Mesenchymal stem cell (in vitro differentiated cells and primary cell): ENCODE measurements at places on chromosomes 11 and 22.

DNA sequence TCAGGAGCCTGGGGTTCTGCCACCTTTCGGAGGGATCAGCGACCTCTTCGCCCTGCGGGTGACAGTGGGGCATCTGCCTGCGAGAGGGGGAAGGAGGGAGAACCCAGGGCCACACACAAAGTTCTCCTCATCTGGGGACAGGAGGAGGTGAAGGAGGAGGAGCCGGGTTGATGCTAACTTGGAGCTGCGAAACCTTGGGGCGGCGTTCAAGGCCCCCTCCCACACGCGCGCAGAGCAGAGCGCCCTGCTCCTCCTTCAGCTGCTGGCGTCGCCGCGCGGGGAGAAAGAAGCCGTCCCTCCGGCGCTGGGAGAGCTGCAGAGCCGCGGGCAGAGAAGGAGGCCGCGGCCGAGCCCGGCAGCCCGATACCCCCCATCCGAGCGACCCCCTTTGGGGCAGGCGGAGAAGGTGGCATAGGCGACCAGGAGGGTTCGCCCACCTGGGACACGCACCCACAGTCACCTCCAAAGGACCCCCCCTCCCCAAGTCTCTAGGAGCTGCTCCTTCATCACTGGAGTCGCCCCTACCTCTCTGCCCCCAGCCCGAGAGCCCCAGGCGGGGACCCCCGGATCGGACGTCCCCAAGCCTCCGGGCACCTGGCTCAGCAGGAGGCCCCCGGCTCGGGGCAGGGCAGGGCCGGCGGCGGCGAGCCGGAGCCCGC, at the start of gene RASD2:
RASD2 (plus strand) TSS at position 237 of the 659 bp plus-strand sequence. CDS start 5,979 bp downstream, outside the sequence.
- peak; percentile 51 for DNase-seq

DNA sequence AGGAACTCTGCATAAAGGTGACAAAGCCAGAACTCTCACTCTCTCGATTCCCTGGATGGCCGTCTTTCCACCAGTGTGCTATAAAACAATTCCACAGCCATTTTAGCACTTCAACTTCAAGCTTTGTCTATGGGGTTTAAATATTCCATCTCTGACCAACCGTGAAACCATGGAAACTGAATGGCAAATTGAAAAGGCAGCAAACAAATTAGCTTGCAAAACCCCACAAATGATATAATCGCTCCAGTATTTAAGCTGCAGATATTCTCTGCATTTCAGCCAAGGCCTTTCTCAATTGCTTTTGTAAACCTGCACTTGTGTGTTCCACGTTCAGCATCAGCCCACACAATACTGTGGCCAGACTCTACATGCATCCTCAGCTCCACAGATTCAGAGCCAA, 131.7 kb upstream of the ISX start:
- no peak for DNase-seq

DNA sequence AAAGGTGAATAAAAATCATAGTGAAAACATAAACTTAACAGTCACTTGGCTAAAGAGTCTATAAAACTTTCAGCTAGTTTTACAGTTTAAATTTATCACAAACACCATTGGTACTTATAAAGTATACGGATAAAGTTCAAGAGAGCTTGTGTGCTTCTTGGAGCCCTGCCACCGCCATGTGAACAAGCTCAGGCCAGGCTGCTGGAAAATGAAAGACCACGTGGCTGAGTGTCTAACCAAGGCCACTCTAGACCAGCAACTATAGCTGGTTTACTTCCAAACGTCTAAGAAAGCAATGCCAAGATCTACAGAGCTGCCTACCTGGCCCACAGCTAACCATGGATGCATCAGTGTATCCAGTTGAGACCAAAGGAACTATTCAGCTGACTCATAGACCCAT, 66.3 kb upstream of the API5 start:
- DNase-seq: no peak

GRCh38 chr22:38191731-38192474, 9.9 kb upstream of the MAFF start:
- DNase-seq: no peak

DNA sequence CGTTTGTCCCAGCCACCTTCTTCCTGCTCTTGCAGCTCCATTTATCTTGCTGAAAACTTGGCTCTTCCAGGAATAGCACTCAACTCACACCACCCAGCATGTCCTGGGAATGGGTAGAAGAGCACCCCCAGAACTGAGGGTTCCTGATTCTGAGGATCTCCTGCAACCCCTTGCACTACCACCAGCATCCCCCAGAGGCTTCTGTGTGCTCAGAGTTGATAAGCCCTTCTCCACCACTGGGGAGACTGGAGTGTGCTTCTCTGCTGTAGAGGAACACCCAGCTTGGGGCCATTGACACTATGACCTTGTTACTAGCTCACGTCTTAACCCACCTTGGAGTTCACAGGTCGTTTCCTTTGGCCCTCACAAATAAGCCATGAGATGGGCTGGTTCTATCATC, 121.0 kb downstream of the GRIK4 start:
- peak; percentile 1 for DNase-seq

DNA sequence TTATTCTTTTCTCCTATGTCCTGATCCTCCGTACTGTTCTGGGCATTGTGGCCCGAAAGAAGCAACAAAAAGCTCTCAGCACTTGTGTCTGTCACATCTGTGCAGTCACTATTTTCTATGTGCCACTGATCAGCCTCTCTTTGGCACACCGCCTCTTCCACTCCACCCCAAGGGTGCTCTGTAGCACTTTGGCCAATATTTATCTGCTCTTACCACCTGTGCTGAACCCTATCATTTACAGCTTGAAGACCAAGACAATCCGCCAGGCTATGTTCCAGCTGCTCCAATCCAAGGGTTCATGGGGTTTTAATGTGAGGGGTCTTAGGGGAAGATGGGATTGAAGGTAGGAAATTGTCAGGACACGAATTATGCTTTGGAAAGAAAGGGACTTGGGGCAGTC, 843 bp downstream of the OR51T1 start:
- no peak for DNase-seq

- no peak for DNase-seq
Measured at GRCh38 chr11:46738887-46739286, 19.9 kb downstream of the F2 start.

- peak; percentile 86 for DNase-seq
Measured at GRCh38 chr11:10294290-10294953, 403 bp upstream of the SBF2 start.

DNA sequence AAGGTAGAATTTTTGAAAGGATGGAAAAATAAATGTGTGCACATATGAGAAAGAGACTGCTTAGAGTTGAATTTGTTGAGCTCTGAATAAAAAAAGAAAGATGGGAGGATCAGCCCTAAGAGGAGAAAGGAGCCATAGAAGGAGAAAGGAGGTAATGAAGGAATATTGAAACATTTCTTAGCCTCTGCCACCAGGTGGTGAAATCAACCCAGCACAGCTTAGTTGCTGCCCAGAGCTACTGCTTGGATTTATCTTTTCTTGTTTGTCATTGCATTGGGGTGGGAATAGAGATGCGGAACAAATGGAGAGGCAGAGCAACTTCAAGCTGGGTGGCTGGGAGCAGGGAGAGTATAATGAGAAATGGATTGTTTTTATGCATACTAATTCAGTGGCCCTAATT, 80.4 kb downstream of the SERGEF start:
- no peak for DNase-seq

DNA sequence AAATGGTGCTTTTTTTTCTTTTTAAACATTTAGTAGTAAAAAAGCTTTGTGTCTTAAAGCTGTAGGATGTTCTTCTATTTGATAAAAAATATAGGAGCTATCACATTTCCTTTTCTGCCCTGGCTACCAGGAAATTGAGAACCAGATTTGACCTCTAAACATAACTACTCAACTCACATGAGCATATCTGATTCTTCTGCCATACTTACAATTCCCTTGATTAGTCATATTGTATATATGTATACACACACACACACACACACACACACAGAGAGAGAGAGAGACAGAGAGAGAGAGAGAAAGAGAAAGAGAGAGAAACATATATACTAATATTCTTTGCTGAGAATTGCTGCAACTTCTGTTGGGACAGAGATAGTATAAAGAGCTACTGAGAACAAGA, 23.0 kb upstream of the GDPD4 start:
- peak; percentile 44 for DNase-seq

DNA sequence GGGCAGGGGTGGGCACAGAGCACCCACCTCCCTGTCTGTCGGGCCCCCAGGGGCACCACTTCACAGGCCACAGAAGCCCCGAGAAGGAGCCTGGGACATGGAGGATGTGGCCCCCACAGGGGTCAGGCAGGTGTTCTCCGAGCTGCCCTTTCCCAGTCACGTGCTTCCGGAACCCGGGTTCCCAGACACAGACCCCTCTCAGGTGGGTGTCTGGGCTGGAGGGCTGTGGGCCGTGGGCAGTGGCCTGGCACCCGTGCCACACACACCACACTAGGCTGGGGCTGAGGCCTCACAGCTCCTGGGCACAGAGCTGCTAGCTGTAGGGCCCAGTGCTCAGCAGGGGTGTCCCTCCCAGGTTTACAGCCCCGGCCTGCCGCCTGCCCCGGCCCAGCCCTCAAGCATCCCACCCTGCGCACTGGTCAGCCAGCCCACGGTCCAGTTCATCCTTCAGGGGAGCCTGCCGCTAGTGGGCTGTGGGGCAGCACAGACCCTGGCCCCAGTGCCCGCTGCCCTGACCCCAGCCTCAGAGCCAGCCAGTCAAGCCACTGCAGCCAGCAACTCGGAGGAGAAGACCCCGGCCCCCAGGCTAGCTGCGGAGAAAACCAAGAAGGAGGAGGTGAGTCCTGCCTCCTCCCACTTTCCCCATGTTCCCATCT, 5.5 kb downstream of the IRF7 start:
- no peak for DNase-seq

DNA sequence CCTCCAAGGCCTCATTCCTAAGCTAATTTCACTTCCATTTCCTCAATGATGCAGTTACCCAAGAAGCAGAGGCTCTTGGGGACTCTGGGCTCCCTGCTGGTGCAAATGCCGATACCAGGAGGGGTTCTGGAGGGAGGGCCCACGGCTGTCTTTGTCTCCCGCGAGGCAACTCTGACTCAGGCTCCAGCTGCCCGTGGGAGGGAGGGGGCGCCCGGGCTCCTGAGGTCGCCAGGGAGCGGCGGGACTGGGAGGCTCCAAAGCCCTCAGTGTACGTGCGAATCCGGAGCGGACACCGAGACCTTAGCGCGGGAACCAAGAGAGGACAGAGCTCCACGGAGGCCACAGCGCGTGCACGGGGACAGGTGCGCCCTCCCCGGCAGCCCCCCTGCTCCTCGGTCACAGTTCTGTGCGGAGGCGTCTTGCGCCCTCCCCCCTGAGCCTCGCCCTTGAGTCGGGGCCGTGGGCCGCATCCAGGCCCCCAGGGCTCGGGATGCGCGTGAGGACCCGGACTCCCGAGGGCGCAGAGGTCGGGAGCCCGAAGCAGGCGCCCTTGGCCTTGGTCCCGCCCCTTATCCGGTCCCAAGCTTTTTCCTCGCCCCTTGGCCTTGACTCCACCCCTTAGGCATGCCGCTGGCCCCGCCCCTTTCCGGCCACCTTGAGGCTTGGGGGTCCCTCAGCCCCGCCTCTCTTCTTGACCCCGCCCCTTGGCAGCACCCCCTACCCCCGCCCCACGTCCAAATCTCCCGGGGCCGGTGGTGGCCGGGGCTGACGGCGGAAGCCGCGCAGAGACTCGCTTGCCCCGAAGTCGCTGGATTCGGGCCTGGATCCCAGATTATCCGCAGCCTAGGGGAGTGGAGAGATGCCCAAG, 4.7 kb upstream of the SHISA8 start:
- peak; percentile 50 for DNase-seq

- no peak for DNase-seq
Measured at GRCh38 chr11:131145791-131146190, 224.6 kb upstream of the NTM start.

DNA sequence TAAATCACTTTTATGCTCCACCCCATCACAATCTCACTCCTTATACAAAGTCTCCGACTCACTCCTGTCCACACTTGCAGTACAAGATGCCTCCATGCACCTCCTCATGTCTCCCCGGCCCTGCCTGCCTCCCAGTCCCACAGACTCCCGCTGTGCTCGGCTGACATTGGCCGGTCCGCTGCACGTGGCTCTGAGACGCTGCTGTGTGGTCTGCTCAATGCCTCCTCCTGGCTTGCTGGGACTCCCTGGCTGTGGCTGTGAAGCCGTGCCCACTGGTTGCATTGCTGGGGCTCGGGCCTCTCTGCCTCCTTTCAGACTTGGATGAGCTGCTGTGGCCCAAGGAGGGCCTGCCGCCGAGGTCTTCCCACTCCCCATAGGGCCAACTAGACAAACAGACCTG, 224.0 kb upstream of the B3GAT1 start:
- DNase-seq: no peak

- peak; percentile 54 for DNase-seq
Measured at GRCh38 chr11:18313965-18314763, 7.8 kb downstream of the HPS5 start.

DNA sequence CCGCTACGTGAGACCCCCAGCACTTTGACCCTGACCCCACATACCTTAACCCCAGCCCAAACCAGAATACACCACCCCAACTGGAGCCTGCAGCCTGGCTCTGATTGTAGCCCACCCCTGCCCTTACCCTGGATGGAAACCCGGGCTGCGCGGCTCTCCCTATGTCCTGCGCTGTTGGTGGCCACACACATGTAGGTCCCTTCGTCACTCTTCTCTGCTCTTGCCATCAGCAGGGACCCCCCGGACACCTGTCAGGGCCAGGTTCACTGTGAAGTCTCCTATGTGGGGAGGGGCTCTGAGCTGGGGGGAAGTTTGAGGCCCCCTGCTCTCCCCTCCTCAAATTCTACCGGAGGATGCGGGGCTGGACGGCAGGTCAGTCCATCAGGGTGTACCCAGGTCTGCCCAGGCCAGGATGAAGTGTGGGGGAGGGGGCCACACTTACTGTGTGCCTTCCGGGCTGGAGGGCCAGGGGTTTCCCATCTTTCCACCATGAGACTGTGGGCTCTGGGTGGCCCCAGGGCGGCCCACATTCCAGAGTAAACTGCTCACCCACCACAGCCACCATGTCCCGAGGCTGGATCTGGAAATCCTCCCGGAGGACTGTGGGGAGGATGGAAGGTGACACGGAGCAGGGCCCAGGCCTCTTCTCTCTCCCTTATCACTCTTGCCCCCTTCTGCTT, 1.5 kb downstream of the ROBO4 start:
- DNase-seq: no peak

DNA sequence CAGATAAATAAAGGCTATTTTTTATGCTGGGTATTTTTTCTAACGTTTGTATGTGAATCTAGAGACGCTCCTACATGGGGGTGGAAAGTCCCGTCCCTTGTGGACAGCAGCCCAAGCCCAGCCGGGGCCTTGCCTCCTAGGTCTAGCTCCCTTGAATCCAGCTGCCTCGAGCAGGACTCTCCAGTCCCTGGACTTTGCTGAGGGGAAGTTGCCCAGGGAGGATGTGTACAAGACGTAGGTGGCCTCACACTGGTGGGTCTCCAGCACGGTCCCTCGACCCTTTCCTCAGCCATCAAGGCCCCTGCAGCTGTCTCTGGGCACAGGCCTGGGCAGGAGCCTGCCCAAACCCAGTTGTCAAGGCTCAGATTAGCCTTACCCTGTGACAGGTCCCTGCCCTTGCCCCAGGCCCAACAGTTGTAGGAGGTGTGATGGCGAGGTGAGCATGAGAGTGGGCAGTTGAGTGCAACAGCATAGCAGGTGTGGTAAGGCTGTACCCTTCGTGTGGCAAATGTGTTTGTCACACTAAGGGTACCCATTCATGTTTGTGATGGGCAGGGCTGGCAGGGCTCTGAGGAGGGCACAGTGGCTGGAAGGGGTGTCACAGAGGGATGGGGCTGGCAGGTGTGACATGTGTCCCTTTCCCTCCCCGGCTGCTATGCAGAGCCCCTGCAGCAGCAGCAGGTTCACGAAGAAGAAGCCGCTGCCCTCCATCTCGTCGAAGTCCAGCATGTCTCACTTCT, 3.4 kb downstream of the CCDC116 start:
- no peak for DNase-seq
